ENCODE measurements at places on chromosomes 2 and 18.

- DNase-seq: no peak
These were observed 37.9 kb downstream of the MRPL35 start for GRCh38 chr2:86237172-86237571.

- no peak for DNase-seq
These were observed 17.7 kb downstream of the ADD2 start for GRCh38 chr2:70750320-70750719.

DNA sequence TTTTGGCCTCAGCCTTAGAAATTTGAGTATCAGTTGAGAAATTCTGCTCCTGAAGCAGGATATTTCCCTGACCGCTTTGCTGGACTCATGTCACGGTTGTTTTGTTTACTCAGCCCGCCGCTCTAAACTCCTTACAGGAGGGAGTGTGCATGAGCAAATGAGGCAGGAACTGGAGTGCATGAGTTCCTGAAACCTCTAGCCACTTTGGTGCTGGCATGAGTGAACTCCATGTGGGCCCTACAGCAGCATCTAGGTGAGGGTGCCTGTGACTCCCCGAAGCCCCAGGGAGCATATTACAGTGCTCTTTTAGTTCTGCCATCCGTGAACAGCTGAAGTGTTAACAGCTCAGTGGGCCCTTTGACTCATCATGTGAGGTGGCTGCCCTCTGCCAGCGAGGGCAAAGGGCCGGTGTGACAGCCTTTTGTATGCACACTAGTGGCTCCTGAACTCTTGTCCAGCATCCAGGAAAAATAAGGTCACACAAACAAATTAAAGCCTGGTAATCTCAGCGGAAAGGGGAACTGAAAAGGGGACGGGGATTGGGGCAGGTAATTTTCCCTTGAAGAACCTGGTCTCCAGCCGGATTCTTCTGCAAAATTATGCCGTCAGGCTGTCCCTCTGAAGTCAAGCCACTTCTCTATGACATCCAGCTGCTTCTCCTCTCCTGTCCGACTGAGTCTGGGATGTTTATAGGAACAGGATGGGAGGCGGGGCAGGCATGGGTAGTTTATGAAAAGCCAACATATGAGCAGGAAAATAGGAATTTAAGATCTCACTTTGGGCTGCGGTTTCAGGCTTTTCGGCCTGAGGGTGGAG lies 1668.7 kb downstream of the SUCLG1 start:
- no peak for DNase-seq

DNA sequence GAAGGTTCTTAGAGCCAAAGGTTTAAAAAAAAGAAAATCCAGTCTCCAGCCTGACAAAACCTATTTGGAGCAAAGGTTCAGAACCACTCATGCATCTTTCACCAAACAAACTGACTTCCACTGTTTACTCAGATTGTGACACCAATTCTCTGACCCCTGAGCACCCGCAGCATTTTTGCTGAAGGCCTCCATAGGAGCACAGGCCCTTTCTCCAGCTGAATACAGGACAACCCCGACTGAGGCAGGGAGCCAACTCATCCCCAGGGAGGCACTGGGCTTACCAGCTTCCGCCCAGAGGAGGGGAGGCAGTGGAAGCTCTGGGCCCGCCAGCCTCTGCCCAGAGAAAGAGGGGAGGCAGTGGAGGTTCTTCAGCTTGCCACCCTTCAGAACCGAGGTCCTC lies 51.0 kb upstream of the CNGA3 start:
- DNase-seq: no peak

DNA sequence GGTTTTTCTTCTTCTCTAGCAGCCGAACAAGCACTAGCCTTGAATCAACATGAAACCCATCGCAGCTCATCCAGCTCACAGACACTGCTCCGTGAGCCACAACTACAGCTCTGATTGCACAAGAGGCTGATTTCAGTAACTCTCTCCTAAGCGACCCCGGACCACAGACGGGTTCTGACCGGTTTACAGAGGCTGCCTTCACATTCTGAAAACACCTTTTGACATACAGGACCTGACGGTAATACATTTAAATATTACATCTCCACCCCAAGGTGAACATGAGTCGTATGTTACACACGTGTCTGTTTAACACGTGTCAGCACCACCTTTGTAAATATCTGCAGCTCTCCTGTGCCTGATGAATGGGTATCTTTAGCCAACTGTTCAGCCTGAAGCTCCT lies 120.7 kb downstream of the TMEM18 start:
- no peak for DNase-seq

- peak; percentile 75 for DNase-seq
These were observed 108.6 kb downstream of the C1D start for GRCh38 chr2:67954093-67954748.

GRCh38 chr2:71174207-71174606 lies 43.8 kb downstream of the MPHOSPH10 start:
- no peak for DNase-seq

DNA sequence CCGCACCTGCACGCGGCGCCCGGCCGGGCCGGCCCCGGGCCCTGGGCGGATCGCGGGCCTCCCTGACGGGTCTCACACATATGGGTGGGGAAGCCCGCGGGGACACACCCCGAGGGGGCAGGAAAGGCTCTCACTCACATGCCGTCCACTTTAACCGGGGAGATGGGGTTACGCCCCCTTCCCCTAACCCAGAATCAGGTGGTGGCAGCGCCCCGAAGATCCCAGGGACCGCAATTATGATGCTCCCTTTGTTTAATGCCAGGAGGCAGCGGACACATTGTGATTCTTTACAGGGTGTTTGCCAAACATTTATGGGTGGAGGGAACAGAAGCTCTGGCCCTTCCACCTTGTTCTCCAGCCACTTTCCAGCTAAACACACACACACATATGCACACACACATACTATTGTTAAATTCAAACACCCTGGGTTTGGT lies 424 bp upstream of the ANKRD44 start:
- DNase-seq: no peak

GRCh38 chr2:43212216-43212835 lies 14.1 kb downstream of the ZFP36L2 start:
- no peak for DNase-seq

DNA sequence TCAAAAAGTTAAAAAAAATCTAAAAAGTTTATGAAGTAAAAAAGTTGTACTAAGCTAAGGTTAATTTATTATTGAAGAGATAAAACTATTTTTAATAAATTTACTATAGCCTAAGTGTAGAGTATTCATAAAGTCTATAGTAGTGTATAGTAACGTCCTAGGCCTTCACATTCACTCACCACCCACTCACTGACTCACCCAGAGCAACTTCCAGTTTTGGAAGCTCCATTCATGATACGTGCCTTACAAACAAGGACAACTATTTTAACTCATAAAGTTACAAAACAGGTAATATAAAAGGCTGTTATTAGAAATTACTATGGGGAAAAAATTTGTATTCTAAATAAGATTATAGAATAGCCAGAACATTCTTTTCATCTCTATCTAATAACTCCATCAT lies 158.9 kb upstream of the FN1 start:
- no peak for DNase-seq

GRCh38 chr18:9993521-9994025 lies 79.8 kb downstream of the VAPA start:
- DNase-seq: no peak

GRCh38 chr18:49041435-49042245 lies 90.9 kb upstream of the SMAD7 start:
- DNase-seq: no peak

DNA sequence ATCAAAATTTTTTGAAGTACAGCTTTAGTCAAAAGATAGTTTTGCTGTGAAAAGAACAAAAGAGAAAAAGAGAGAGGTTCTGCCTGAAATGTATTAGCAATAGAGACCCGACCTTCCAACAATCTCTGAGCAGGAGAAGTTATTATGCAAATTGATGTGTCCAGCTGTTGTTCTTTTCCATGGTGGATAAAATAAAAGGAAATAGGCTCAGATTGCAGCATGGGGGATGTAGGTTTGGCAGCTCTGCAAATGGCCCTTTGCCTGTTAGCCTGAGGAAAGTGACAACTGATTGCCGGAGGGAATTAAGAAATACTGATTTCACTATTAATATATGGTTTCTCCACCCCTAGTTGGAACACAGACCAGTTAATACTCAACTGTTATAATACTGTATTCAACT lies 1283.2 kb upstream of the NXPH2 start:
- DNase-seq: no peak

DNA sequence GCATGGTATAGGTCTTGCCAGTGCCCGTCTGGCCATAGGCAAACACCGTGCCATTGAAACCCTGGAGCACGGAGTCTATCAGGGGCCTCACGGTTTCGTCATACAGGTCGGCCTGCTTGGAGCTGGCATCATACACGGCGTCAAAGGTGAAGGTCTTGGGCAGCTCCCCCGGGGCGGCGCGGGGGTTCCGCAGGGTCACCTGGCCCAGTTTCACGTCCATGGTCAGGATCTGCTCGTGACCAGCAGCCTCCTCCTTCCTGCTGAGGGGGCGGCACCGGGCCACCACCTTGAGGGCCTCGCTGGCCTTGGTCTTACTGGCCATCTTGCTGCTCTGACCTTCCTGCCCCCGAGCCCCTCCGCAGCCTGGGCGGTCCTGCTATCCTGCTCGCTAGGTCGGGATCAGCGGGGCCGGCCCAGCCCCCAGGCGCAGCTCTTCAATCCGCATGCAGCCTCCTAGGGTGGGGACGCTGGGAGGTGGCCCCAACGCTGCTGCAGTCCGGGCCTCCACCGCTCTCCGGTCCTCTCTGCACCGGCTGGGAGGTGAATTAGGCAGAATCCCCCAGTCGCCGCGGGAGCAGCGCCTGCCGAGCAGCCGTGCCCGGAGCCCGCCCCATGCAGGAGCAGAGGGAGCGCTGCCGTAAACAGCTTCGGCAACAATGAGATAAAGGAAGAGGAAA lies 563 bp downstream of the KIF3C start:
- no peak for DNase-seq

- no peak for DNase-seq
These were observed 56.9 kb upstream of the SPRED2 start for GRCh38 chr2:65489269-65489668.

- DNase-seq: no peak
These were observed 540.5 kb downstream of the SATB2 start for GRCh38 chr2:198917275-198917674.

- DNase-seq: no peak
These were observed 63.6 kb downstream of the SPOPL start for GRCh38 chr2:138565230-138565598.

- no peak for DNase-seq
These were observed 75.2 kb upstream of the RMDN2 start for GRCh38 chr2:37849911-37850310.

- DNase-seq: no peak
These were observed 49.3 kb upstream of the ROCK2 start for GRCh38 chr2:11393711-11394236.

GRCh38 chr2:36560726-36561125 lies 37.2 kb downstream of the FEZ2 start:
- no peak for DNase-seq

DNA sequence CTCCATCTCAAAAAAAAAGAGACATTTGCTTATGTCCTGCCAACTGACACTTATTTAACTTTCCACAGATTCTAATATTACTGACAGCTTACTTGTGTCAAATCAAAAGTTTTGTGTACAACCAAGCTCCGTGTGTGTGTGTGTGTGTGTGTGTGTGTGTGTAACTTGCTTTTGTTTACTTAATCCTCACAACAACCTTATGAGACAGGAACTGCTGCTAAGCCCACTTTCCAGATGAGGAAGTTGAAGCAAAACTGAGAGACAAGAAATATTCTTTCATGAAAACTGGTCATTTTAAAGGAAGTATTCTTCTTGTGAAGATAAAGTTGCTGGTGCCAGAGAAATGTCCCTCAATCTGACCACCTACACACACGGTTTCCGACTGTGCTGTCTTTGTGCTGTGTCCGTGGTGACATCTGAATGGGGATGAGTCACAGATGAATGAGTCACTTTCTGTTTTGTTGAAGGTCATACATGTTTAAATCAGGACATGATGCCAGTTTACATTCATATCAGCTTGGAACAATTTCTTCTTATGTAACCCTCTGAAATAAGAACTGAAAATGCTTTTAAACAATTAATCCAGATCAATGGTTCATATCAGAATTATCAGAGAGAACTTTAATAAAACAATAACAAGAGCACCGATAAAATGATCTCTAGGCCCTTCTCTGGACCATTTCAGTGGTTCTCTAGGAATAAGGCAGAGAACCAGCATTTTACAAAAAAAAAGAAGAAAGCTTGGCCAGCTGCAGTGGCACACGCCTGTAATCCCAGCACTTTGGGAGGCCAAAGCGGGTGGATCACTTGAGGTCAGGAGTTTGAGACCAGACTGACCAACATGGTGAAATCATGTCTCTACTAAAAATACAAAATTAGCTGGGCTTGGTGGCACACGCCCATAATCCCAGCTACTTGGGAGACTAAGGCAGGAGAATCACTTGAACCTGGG lies 95.5 kb downstream of the THNSL2 start:
- no peak for DNase-seq

GRCh38 chr2:157559061-157559460 lies 69.6 kb downstream of the ACVR1C start:
- DNase-seq: no peak

DNA sequence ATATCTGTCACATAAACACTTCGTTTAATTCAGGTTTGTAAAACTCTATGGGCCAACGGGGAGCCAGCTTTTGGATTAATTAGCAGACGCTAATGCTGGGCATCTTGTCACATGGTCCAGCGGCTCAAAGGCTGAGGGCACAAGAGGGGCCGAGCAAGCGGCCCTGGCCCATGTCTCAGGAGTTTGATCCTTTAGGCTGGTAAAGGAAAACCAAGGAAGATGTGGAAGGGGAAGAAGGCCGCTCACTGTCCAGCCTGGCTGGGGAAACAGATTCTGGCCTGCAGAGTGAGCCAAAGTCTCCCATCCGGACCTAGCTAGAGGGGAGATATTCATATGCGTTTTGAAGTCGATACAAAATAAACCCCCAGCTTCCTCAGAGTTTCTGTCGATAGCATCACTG lies 248.6 kb upstream of the SIX2 start:
- no peak for DNase-seq

GRCh38 chr2:148660999-148661398 lies 16.4 kb downstream of the EPC2 start:
- no peak for DNase-seq

- DNase-seq: no peak
These were observed 272.0 kb upstream of the KYNU start for GRCh38 chr2:142605421-142605820.

GRCh38 chr18:70154591-70155194 lies 50.8 kb downstream of the RTTN start:
- DNase-seq: no peak

GRCh38 chr18:12571630-12572029 lies 86.3 kb downstream of the SPIRE1 start:
- DNase-seq: no peak

GRCh38 chr2:132678483-132678882 lies 8.5 kb upstream of the LYPD1 start:
- DNase-seq: no peak

DNA sequence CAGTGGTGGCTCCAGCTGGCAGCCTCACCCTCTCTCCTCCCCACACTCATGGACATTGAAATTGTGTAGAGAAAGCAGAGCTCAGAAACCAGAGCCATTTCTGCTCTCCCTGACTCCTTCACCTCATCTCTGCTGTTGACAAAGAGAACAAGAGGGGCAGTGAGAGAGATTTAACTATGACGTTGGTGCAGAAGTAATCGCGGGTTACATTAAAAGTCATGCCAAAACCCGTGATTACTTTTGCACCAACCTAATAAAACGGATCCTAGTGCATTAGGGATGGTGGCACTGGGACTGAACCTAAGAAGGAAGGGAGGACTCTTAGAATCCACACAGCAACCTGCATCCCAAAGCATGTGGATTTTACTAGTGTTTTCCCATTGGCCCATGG lies 113.3 kb upstream of the CDC42EP3 start:
- no peak for DNase-seq

All from NCI-H2081 treated with DMSO at 0.1 percent for 48 hours (cell line).